ENCODE measurements at places on chromosomes 4 and X.

- DNase-seq, result no peak
Measured at GRCh38 chrX:101206471-101206870, 13.1 kb upstream of the DRP2 start.

GRCh38 chr4:236028-236427, 69.2 kb downstream of the ZNF732 start:
- no peak for DNase-seq

DNA sequence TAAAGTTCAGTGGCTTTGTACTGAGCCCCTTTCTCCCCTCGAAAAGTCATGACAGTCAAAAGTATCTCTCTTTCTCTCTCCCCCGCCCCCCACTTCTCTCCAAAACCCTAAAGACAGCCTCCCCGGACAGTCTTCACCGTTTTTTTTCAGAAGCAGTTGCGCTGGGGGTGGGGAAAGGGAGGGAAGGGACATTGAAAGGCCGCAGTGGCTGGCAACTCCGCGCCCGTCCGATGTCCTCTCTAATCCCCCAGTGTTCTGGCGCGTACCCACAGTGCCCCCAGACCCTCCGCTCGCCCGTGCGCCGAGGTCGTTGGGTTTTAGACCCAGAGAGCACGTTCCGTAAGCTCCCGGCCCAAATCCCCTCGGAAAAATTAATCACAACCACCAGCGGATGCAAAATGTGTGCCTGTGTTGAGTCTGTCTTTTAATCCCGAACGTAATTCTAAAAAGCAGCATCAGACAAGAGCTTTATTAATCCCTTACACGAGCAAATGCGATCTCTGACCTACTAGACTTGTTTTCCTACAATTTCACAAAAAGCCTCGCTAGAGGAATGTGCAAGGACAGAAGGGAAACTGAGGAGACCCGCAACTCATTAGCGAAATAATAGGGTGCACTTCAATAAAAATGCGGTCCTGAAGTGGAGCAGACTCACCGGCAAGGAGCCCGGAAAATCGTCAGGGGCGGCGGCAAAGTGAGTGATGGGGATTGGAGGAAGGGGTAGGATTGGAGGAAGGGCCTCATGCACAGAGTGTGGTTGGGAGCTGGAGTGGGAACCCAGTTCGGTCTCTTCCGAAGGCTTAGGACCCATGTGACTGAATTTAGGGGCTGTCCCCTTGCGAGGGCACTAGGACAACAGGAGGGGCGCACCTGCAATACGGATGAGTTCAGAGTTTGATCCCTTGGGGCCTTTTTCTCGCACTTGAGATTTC, 12.2 kb upstream of the PRDM8 start:
- DNase-seq, result no peak

DNA sequence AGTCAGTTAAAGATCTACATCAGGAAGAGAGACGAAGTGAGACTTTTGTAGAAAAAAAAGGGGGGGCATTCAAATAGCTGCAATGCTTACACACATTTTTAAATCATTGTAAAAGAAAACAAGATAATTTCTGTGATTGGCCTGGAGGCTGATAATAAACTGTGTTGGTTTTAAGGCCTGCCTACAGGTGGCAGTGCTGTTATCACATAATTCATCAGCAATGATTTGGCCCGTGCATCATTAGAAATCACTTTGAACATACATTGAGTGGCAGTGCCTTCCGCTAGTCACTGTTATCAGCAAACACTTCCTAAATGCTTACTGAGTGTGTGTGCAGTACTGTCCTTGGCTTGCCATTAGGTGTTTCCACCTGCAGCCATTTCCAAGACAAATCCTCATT, 831.9 kb downstream of the TRIML1 start:
- DNase-seq, result no peak

DNA sequence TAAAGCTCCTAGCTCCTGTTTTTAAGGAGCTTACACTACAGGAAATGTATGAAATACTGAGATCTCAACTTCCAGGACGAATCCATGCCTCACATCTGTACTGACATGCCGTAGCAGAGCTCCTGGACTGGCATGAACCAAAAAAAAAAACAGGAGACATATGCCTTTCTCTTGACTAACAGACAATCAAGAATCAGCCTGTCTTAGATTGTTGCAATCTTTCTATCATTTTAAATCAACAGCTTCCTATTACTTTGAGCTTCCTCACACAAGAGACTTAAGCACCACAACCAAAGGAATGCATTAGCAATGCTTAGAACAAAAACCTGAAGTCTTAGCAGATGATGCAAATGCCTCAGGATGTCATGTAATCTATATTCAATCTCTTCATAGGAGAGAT, 34.7 kb upstream of the AREG start:
- no peak for DNase-seq

- no peak for DNase-seq
Measured at GRCh38 chrX:130637591-130637990, 235.8 kb downstream of the RBMX2 start.

DNA sequence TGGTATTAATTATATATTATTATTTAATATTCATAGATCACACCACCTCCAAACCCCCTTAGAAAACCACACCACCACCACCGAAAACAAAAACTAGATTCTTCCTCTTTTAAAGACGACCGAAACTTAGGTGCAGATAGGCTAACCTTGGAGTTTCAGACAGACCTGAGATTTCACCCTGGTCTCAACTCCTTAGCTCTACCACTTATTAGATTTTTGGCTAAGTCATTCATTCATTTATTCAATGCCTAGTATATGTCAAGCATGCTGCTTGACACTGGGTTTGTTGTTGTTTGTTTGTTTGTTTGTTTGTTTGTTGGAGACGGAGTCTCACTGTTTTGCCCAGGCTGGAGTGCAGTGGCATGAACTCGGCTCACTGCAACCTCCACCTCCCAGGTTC, 9.5 kb upstream of the BMP2K start:
- no peak for DNase-seq

DNA sequence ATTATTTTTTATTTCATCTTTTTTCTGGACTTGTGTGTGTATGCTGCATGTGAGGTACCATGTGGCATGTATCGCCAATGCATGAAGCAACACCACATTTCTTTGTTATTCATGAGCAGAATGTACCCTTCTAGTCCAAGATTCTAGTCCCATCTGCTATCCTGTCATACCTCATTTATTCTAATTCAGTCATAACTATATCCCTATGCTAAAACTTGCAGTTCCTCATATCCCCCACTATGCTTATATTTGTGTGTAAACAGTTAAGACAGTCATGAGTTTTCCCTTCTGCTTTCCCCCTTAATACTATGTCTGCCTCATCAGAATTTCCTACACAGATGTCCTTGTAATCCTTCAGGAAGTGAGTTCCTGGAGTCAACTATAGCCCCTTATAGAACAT, 19.7 kb downstream of the OCRL start:
- DNase-seq, result no peak

- DNase-seq, result no peak
Measured at GRCh38 chrX:126723881-126724280, 95.6 kb upstream of the PRR32 start.

DNA sequence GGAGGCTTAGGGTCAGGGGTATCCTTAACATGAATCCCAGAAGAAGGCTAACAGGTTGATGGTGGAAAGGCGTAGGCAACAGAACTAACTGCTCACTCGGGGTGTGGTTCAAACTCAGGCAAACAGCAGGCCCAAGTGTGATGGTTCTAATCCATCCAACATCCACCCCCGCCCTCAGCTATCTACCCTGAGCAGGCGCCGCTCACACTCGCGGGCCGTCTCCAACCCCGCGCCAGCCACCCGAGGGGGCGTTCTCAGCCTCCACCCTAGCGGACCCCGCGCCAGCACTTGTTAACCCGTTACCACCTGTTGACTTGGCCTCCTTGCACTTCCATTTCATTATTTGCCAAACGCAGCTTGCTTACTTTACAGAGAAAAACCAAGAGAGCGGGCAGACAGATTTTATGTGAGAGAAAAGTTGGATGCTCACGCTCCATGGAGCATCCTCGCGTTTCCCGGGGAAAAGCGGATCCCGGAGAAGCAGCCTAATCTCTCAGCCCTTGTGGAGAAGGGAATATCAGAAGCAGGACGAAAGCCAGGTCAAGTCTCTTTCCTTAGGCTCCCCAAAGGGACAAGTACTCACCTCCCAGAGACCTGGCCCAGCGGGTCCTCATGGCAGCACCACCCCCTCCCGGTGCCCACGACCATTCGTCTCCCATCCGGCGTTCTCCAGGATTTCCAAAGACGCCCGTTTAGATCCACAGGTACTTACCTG, 773 bp downstream of the SNCA start:
- no peak for DNase-seq

DNA sequence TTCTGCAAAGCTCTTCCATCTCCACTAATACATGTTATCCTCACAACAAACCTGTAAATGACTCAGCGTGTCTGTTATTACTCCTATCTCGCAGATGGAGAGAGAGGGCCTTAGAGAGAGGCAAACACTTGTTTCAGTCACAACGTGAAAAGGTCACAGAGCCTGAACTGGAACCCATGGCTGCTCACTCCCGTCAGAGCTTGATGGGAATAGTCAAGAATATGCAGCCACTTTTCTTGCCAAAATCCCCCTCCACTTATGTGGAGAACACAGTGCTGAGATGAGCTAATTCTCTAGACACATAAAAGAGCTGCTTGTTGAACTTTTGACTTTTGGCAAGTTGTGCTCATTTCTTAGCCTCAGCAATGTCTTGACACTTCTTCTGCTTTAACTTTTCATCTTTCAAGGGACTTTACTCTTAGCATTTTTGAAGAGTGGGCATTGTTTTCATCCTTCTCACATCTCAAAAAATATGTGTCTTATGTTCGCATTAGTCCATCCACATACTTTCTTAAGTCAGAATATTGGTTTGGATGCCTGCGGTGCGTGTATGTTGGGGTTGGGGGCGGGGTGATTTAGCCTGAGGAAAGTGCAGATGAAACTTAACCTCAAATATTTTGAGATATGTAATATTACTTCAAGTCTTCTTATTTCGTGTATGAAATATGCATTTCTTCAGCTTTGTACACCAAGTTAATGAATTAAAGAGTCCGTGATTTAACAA, 69.2 kb downstream of the SYNPO2 start:
- DNase-seq, result no peak

GRCh38 chr4:163166041-163166579, 580 bp downstream of the NAF1 start:
- no peak for DNase-seq

DNA sequence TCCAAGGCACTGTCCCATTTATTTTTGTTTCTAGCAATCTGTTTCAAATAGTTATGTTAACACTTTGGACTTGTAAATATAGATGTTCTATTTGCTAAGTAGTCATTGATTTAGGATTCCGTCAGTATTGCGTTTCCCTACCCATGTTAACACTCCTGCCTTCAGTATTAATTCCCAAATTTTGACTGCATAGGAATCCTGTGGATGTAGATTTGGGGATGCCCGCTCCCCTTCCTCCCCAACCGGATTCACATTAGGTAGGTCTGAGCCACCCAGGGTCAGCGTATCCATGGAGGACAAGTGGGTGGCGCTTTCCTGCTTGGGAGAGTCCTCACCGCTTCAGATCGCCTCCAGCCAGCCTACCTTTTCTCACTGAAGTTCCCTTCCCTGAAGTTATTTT, 1.1 kb upstream of the SORBS2 start:
- DNase-seq, result no peak

- no peak for DNase-seq
Measured at GRCh38 chr4:106365613-106366012, 3.0 kb downstream of the GIMD1 start.

GRCh38 chr4:176333076-176333475, 13.3 kb downstream of the SPCS3 start:
- no peak for DNase-seq

DNA sequence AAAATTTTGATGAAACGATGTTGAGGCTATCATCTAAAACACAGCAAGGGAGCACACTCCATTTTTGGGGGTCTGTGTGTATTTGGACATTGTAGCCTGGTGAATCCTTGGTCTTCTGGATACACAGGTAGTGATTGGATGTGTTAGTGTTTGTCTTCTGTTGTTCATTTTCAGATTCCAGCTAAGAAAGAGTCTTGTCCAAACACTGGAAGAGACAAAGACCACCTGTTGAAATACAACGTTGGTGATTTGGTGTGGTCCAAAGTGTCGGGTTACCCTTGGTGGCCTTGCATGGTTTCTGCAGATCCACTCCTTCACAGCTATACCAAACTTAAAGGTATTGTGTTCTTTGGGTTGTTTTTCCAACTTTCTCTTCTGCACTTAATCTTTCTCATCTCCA, 32.8 kb downstream of the NSD2 start:
- no peak for DNase-seq

DNA sequence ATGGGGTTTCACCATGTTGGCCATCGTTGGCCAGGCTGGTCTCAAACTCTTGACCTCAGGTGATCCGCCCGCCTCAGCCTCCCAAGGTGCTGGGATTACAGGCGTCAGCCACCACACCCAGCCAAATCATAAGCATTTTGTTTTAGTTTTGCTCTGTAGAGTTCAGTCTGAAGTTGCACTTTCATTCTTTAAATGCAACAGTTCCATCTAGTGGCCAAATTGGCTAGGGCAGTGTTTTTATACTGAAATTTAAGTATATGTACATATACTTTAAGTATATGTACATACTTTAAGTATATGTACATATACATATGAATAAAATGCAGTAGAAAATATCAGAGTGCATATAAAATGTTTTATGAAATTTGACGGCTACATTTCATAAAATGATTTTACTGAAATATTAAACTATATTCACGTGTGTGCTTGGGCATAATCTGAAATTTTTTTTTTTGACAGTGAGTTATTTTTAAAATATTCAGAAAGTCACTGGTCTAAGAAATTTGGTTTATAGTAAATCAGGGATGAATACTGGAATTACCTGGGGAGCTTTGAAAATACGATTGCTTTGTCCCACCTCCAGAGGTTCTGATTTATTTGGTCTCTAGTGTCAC, 145.5 kb downstream of the NWD2 start:
- DNase-seq, result no peak

DNA sequence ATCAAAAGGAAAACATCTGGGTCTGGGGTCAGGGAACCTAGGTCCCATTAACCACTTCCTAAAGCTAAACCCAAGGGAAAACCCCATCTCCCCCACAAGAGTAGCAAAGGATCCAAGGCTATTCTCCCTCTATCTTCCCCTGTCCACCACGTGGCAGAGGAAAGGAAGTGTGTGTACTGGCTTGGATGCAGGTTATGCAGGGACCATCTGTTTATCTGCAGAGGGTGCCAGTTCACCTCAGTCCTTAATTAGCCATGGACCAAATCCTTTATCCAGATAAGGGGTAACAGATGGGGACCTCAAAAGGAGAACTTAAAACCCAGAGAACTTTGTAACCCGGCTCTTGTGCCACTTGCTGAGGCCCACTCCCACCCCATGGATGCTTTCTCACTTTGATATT, 135.3 kb downstream of the ZNF518B start:
- no peak for DNase-seq

DNA sequence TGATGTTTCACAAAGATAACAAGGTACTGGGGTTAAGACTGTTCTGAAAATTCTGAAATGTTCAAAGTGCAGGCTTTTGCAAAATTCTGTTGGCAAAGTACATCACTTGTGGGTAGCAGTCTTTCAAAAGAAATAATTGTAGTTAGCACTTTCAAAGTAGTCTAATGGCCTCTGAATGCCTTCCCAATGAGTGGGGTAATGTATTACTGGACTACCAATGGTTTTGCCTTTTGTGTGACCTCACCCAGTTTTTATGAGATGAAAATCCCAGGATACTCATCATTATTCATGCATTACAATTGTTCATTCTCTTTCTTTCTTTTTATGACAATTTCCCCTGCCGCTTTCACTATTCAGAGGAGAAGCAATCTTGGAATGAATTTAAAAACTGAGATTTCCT, 686.1 kb downstream of the GLUD2 start:
- DNase-seq, result no peak

Measured in activated CD8-positive, alpha-beta memory T cell treated with anti-CD3 and anti-CD28 coated beads for 1 hour (primary cell).